NCI-H1436 (cell line): ENCODE measurements at places on chromosomes 12 and 14.
A peak's percentile ranks its signal among the peaks of the same experiment; 100 is the strongest.

DNA sequence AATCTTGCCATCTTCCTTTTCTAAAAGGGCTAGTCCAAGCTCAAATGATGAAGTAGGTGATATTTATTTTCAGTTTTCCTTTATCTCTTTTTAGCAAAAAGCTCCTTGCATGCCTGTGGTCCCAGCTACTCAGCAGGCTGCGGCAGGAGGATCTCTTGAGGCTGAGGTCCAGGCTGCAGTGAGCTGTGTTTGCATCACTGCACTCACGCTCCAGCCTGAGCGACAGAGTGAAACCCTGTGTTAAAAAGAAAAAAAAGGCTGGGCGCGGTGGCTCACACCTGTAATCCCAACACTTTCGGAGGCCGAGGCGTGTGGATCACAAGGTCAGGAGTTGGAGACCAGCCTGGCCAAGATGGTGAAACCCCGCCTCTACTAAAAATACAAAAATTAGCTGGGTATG, 5.0 kb downstream of the TMEM116 start:
- no peak for DNase-seq

DNA sequence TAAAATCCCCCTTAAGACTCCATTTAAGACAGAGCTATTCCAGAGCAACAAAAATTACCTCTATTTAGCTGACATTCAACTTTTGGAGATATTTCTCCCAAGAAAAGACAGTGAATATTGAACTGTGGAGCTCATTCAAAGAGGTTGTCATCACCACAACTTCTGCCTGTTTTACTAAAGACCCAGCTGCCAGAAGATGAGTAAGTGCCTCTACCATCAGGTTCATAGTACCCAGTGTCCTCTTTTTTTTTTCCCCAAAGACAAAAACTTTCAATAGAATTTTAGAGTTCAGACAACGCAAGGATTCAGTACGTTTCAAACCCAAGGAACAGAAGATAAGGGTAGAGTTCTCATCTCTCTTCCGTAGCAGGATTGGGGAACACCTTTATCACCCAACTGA, 461.3 kb downstream of the BCAT1 start:
- DNase-seq, result no peak

DNA sequence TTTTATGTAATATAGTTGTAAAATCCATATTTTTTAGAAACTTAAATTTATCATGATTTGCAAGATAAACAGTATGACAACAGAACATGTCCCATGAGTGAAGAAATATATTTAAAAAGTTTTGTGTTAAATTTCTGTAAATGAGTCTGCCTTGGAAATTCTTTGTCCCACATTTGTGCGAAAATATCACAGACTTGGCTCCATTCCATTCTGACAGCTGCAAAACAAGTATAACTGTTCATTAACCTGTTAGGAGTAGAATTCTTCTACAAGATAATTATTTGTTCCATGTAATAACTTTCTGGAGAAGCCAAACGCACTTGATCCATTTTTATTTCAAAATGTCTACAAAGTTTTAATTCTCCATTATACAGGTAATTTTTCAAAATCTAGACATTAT, 37.9 kb downstream of the MDM1 start:
- DNase-seq, result no peak

GRCh38 chr12:40192704-40193255, 32.0 kb upstream of the LRRK2 start:
- DNase-seq, result no peak

DNA sequence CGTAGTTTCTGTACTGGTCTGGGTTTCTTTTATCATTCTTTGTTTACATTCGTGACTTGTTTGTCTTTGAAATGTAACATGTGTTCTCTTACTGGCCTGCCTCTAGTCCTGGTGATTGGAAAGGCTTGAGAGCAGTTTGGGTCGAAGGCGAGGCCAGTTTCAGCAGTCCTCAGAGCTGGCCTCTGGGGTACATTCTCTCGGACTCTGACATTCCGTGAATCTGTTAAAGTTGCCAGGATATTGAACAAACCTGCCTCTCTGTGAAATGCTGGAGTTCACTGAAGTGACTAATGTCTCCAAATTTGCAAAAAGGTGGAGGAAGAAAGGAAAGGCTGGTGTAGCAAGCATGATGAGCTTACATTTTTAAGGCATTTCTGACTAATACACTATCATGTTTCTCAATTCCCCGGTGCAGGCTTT, 1.5 kb downstream of the PLEKHA5 start:
- no peak for DNase-seq

GRCh38 chr14:70955543-70956480, 48.6 kb downstream of the PCNX1 start:
- no peak for DNase-seq

GRCh38 chr12:107404981-107405380, 280.6 kb upstream of the PWP1 start:
- DNase-seq, result peak; percentile 37

DNA sequence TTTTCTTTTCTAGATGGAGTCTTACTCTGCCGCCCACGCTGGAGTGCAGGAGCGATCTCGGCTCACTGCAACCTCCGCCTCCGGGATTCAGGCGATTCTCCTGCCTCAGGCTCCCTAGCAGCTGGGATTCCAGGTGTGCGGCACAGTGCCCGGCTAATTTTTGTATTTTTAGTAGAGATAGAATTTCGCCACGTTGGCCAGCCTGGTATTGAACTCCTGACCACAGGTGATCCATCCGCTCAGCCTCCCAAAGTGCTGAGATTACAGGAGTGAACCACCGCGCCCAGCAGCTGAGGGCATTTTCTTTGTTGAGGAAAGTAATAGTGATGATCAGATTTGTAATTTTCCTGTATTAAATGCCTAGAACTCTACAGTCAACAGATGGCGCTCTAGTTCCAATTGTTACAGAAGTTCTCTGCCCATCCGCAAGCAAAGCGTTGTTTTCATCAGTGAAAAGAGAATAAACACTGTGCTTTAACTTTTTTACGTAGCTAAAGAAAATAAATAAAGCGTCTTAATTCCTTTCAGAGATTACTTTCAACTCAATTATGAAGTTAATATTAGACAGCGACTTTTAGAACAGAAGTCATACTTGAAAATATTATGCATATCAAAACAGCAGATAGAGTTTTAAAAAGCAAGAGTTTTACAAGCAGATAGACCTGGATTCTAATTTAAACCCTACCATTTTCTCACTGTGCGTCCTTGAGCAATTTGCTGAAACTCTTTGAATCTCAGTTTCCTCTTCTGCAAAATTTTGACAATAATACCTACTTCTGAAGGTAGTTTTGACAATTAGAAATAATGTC, 335.1 kb downstream of the DUSP6 start:
- DNase-seq, result peak; percentile 66

GRCh38 chr12:113762882-113763816, 203.0 kb downstream of the RBM19 start:
- no peak for DNase-seq

DNA sequence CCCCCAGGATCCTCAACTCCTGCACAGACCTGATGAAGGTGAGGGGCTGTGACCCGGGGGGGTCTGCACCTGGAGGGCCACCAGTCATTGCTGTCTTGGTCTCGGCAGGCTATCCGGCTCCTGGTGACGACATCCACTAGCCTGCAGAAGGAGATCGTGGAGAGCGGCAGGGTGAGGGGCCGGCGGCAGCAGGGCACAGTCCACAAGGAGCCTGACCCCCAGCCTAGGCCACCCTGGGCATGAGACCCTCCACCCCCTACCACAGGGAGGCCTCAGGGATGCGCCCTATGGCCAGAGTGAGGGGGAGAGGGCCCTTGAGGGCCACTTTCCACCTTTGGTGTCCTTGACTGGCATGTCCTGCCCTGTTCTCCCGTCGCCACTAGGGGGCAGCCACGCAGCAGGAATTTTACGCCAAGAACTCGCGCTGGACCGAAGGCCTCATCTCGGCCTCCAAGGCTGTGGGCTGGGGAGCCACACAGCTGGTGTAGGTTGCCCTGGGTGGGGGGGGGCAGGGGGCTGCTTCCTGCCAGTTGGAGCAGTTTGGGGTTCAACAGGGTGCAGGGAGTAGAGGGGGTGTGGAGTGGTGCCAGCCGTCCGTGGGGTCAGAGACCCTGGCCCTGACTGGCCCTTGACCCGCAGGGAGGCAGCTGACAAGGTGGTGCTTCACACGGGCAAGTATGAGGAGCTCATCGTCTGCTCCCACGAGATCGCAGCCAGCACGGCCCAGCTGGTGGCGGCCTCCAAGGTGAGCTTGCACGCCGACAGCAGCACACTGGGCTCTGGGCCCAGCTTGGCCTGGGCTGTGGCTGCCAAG, 25.0 kb downstream of the HIP1R start:
- DNase-seq, result peak; percentile 72

GRCh38 chr14:21322716-21323115, 42.8 kb downstream of the RPGRIP1 start:
- DNase-seq, result no peak

DNA sequence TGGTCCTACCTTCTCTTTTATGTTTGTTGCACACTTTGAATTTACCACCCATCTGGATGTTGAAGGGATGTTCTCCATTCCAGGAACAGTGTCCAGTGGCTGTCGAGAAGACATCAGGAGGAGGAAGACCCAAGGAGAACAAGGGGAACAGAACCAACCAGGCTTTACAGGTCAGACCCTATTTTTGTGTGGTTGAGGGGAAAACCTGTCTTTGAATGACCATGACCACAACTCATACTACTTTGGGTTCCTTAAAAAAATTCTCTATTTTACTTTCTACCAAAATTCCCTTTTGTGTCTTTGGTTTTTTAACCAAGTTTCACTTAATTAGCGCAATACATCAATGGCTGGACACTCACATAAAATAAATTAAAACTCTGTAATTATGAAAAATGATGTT, 78.7 kb downstream of the PLXNC1 start:
- no peak for DNase-seq

DNA sequence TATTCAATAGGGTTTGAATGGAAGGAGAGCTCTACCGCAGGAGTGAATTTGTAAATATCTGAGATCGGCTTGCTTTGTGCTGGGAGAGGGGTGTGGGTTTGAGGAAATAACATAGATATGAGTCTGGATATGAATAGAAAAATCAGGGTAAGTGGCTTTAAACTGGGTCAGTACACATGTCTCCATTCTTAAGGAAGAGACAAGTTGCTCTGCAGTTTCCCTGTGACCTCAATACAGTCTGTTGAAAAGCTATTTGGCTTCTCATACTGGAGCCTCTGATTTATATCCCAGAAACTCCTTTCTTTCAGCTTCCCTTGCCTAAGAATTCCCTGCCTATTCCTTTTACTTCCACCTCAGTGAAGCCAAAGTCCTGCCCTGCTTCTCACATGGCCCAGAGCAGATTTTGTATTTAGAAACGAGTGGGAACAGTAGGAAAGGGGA, 153.5 kb upstream of the ATF7IP start:
- no peak for DNase-seq

DNA sequence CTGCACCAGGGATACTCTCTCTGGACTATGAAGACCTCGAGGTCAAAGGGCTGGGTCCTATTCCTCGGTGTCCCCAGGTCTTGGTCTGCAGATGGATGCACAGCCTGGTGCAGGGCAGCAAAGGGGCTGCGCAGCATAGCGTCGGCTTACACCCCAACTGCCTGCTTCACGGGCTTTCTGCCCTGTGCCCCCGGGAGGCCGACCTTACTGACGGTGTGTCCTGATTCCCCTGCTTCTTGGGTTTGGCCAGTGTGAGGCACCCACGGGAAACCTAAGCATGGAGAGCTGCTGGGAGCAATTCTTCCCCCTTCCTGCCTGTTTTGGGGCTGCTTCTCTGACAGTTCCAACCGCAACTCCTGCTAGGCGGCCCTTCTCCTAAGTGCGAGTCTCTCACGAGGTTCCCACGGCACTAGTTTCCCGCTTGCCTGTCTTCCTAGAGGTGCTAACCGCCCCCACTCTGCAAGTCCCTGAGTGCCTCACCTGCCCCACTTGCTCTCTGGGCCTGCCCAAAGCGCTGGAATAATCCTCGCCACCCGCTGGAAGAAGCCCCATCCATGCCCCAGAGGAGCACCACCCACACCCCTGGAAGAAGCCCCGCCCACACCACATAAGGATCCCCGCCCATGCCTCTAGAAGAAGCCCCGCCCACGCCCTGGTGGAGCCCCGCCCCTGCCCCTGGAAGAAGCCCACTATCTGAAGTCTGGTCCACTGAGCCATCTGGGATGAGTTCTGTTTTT, 54.0 kb downstream of the PRIMA1 start:
- DNase-seq, result no peak

GRCh38 chr12:91108196-91108755, 3.0 kb downstream of the LUM start:
- no peak for DNase-seq

DNA sequence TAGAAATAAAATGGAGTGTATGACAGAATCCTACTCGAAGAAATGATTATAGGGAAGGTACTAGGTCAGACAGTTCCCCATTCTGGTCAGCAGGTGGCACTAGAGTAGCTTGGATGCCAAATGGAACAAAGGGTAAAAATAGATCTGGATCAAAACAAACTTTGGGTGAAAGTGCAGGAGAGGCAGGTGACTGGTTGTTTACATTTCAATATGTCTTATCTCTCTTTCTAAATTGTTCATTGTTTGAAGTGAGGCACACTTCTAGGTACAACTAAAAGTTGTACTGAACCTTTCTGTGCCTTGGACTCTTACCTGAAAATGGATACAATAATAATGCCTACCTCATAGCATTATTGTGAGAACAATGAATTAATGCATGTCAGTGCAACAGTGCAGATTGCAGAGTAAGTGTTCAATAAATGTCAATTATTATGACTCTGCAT, 62.0 kb upstream of the OSBPL8 start:
- DNase-seq, result peak; percentile 73

DNA sequence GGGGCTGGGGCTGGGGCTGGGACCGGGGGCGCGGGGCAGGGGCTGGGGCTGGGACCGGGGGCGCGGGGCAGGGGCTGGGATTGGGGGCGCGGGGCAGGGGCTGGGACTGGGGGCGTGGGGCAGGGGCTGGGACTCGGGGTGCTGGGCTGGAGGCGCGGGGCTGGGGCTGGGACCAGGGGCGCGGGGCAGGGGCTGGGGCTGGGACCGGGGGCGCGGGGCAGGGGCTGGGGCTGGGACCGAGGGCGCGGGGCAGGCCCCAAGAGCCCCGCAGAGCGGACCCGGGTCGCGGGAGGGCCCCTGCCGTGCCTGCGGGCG, 452 bp downstream of the P2RX2 start:
- DNase-seq, result no peak

GRCh38 chr12:95790033-95790916, at the start of gene NTN4:
Gene NTN4 (minus strand): TSS chr12:95790764. CDS start chr12:95790309, 455 bp downstream.
- no peak for DNase-seq

- DNase-seq, result no peak
Measured at GRCh38 chr12:5507944-5508343, 76.0 kb downstream of the NTF3 start.

GRCh38 chr14:26966908-26967307, 369.1 kb upstream of the NOVA1 start:
- no peak for DNase-seq

DNA sequence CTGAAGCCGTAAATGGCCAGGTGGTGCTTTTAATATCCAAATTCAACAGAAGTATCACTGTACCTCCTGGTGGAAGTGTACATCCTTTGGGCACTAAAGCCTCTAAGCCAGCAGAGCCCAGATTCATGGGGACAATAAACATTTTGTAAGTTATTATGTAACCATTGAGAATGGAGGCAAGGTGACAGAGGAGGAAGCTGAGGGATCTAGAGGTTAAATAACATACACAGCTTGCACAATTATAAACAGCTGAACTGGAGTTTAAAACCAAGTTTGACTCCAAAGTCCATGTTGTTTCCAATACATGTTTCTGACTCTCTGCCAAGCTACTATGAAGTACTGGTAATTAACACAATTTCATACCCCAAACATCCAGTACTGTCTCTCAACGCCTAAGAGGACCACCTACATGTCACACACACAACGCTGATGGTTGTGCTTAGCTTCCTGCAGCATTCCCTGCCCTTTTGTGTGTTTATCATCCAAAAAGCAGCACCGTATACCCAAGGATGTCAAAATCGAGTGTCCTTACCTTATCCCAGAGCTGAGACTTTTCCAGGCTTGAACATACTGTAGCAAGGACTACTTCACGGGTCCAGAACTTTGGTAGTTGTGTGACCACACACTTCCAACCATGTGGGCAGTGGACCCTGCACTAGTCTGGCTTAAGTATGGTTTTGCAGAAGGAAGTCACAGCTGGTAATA, 41.3 kb downstream of the EGLN3 start:
- DNase-seq, result no peak
